HT-29 (cell line): ENCODE measurements at places on chromosomes 1 and 21.

- DNase-seq: no peak
Observed at GRCh38 chr1:20059847-20060246, 10.1 kb upstream of the PLA2G5 start.

- DNase-seq: peak; percentile 66
Observed at GRCh38 chr1:85283475-85284199, 7.2 kb upstream of the BCL10 start.

DNA sequence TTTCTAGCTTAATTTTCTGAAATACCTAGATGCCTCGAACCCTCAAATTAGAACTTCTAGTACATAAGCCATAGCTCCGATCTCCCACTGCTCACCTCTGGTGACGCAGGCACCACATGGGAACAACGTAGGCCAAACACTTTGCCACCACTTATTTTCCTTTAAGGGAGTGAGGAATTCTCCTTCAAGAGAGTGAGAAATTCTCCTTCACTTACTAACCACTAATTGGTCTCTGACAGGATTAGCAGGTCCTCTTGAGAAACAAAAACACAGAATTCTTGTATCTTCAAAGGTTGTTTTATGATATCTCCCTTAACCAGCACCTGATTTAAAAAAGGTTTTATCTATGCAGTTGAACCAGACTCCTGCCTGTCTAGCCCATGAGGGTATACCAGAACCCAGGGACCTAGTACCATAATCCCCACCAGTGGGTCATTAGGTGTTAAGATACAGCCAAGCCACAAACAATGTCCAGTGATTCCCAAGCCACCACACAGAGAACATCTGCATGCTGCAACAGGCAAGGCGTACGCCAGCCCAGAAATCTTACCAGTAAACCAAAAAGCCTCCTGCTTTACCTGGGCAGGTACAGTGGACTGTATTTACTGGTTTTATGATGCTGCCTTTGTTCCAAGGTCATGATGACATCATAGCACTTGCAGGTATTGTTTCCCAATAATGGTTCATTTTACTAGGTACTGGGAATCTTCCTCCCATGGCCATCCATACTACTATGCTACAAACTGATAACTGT, 20.3 kb upstream of the CXADR start:
- DNase-seq: no peak

GRCh38 chr1:181630838-181631237, 147.5 kb downstream of the CACNA1E start:
- no peak for DNase-seq

DNA sequence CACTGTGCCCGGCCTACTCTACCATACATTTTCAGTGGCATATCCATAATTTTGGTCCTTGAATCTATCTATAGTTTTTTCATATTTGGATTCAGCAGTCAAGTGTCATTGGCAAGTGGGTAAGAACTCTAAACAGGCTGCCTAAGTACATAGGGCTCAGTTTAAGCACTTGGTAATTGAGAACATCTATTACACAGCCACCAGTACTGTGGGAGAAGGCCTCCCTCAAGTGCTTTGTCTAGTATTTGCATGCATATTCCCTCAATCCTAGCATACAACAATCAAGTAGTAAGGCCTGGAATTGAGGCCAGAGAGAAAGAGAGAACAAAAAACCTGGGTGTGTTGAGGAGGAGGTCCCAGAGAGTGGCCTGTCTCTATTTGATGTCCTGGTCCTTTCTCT, 325.2 kb downstream of the USP25 start:
- no peak for DNase-seq

DNA sequence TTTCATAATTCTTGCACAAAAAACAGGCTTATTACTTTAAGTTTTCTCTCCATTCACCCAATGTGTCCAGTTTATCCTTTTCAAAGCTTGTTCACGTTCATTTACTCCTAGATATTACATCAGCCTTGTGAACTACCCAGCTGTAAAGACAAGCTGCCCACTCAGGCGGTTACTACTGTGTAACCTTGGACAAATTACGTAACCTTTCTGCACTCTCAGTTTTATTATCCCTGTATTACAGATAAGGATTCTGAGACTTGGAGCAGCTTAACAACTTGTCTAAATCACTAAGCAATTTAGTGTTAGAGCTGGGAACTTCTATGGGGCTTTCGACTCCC, 20.5 kb upstream of the LPAR3 start:
- DNase-seq: no peak

DNA sequence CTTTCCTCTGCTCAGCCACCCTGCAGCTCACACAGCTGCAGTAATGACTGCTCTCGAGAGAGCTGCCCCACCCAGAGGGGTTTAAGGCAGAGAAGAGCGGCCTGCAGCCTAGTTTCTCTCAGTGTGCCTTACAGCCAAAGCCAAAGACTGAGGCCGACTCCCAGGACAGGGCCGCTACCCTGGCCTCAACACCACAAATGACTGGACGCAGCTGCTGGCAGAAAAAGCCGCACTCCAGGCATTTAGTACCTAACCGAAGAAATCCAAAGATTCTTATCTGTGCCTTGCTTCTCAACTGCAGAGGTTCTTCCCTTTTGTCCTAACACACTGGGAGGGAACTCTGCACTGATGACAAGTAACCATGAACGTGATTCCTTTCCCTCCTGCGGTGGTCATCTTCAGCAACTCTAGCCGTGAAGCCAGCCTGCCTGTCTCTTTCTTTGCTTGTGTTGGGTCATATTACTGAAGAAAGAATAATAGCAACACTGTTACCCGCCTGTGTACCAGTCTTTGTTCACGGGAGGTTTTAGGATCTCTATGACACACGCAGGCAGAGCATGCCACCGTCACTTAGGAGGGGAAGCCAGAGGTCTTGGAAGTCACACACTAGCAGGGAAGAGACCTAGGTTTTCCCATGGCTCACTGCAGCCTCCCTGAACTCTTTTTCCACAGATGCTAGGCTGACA, 202.7 kb downstream of the RHOU start:
- no peak for DNase-seq

- DNase-seq: no peak
Observed at GRCh38 chr21:44552681-44553080, 1.4 kb upstream of the KRTAP10-2 start.

DNA sequence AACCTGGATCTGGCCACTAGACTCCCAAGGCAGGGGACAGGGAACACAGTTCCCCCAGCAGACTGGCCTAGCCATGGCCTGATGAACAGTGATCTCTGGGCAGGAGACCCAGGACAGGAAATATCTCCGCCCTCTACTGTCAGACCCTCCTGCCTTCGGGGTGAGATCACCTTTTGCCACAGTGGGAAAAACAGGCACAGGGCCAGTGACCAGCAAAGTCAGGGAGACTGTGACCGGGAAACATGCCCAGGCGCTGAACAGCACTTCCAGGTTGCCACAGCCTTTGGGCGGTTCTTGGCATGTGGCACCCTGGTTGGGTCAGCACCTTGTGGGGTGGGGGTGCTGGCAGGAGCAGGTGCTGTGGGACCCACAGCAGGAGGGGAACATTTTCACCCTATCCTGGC, 8.9 kb upstream of the ZNF669 start:
- DNase-seq: peak; percentile 59

- DNase-seq: no peak
Observed at GRCh38 chr1:86981482-86982213, 67.2 kb downstream of the HS2ST1 start.

- DNase-seq: no peak
Observed at GRCh38 chr1:161127649-161128048, 4.8 kb downstream of the DEDD start.

- DNase-seq: peak; percentile 12
Observed at GRCh38 chr1:235657269-235657668, 7.7 kb upstream of the GNG4 start.

DNA sequence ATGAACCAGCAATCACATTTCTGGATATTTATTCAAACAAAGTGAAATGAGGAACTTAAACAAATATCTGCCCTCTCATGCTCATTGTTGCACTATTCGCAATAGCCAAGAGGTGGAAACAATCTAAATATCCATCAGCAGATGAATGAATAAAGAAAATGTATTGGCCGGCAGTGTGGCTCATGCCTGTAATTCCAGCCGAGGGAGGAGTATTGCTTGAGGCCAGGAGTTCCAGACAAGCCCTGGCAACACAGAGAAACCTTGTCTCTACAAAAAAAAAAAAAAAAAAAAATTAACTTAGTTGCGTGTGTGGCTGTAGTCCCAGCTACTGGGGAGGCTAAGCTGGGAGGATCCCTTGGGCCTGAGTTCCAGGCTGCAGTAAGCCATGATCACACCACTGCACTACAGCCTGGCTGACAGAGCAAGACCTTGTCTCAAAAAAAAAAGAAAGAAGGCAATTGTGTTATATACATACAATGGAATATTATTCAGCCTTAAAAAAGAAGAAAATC, 191.4 kb downstream of the AKT3 start:
- no peak for DNase-seq

- no peak for DNase-seq
Observed at GRCh38 chr1:174391716-174392115, 56.0 kb upstream of the GPR52 start.

GRCh38 chr1:159821171-159821867, 5.4 kb upstream of the SLAMF8 start:
- DNase-seq: peak; percentile 9

- no peak for DNase-seq
Observed at GRCh38 chr1:28900562-28900961, 13.8 kb upstream of the EPB41 start.

- no peak for DNase-seq
Observed at GRCh38 chr1:233361876-233362275, 34.4 kb downstream of the MAP3K21 start.

DNA sequence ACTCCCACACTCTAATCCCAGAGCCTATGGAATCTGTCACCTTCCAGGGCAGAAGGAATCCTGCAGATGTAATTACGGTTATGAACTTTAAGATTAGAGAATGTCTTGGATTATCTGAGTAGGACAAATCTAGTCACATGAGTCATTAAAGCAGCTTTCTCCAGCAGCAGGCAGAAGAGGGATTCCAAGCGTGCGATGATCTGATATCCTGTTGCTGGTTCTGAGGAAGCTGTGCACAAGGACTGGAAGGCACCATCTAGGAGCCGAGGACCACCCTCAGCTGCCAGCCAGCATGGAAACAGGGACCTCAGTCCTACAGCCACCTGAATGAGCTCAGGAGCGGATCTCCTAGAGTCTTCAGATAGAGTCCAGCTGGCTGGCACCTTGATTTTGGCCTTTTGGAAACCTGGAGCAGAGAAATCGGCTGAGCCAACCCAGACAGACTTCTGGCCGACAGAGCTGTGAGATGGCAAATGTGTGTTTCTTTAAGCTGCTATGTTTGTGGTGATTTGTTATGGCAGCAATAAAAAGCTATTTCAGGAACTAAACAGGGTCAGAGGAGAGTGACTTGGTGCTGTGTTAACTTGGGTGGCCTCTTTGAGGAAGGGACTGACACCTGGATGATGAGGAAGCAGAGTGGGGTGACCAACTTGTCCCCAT, 34.5 kb downstream of the LRRN2 start:
- DNase-seq: no peak

GRCh38 chr1:86114816-86115400, 41.7 kb downstream of the COL24A1 start:
- DNase-seq: no peak

- DNase-seq: no peak
Observed at GRCh38 chr1:91020486-91020885, 1.3 kb downstream of the ZNF644 start.

DNA sequence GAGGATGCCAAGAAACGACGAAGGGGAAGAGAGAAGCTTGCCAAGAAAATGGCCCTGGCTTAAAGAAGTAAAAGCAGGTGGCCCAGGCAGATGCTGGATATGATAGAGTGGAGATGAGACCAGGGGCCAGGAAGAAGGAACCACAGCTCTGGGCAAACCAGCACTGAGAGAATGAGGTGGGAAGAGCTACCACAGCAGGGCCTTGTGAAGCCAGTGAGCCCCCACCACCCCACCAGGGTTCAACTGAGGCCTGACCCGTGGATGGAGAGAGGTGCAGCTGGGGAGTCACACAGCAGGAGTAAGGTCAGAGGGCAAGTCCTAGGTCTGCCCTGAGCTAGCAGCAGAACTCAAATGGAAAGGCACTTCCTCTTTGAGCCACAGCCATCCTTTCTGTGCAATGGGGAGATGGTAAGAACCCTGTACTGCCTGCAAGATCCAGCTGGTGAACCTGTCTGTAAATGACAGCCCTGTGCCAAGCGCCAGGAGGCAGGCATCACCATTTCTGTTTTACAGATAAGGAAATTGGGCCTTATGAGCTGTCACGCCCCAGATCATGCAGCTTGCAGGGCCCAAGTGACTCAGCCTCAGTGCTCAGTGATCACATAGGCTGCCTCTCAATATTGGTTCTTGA, 8.5 kb downstream of the SH3BGRL3 start:
- DNase-seq: no peak

- DNase-seq: no peak
Observed at GRCh38 chr1:47587891-47588582, 150.2 kb downstream of the FOXD2 start.

DNA sequence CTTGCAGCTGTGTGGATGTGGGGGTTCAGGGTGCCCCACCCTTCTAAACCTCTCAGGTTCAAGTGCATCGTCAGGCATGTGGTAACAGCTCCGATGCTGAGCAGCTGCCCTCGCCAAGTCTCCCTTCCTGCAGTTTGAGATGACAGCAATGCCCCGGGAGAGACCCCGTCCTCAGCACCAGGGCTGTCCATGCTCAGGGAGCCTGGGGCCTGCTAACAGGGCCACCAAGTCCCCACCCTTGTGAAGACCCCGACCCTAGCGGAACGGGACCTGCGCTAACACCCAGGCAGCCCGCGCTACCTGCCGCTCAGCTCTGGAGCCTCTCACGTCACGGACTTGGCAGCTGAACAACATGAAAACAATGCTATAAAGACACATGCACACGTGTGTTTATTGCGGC, 159.2 kb upstream of the C1orf174 start:
- no peak for DNase-seq

DNA sequence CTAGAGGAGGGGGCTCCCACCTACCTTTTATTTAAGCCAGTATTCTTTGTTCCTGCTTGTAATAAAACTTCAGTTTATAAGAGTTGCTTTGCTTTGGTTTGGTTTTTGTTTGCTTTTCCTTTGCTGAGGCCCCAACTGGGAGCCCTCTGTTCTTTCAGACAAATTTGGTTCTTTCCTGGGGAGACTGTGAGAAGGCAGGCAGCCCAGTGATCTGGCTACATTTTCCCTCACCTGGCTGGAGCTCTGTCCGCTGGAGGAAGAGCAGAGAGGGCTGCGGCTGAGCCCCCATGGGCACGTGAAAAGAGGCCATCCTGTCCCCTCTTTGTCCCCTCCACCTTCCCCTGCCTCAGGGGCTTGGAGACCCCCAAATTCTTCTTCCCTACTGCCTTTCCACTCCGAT, 7.3 kb upstream of the SFN start:
- no peak for DNase-seq

DNA sequence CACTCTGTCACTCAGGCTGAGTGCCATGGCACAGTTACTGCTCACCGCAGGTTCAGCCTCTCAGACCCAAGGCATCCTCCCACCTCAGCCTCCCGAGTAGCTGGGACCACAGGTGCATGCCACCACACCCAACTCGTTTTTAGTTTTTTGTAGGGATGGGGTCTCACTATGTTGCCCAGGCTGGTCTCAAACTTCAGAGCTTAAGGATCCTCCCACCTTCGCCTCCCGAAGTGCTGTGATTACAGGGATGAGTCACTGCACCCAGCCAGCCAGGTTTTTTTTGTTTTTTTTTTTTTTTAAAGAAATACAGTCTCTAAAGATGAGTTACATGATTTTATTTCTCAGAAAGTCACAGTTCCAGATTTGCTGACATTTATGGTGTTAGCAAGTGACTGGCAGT, 29.0 kb downstream of the BACE2 start:
- DNase-seq: no peak

- no peak for DNase-seq
Observed at GRCh38 chr21:44071359-44072104, 35.7 kb upstream of the PWP2 start.

GRCh38 chr1:54010415-54011117, 7.4 kb downstream of the LDLRAD1 start:
- no peak for DNase-seq

- DNase-seq: no peak
Observed at GRCh38 chr1:91891454-91891853, 5.5 kb upstream of the TGFBR3 start.
